RPMI7951 (cell line): ENCODE measurements at places on chromosomes 6 and 20. TPM values are rescaled to one million over a fixed set of nuclear protein-coding genes. Genes with fewer than 3 reads are reported as not detected.

GCNT2 gene
- 6.2 and 7.9 TPM in 2 replicates for total RNA-seq

HLA-DPA1 gene
- 4.4 and 10.0 TPM in 2 replicates for total RNA-seq

ATP9A gene
- total RNA-seq: 18.7 and 19.9 TPM in 2 replicates

GSTA2 gene
- total RNA-seq: not detected in 2 replicates

THBS2 gene
- 90.8 and 93.5 TPM in 2 replicates for total RNA-seq

OR2J3 gene
- not detected in 2 replicates for total RNA-seq

C2 gene
- total RNA-seq: not detected in 2 replicates

FAM83C gene
- total RNA-seq: not detected in 2 replicates

LZTS3 gene
- total RNA-seq: 1.4 and 3.4 TPM in 2 replicates

ARFGEF3 gene
- 0.20 and 0.24 TPM in 2 replicates for total RNA-seq

NT5E gene
- 395 and 427 TPM in 2 replicates for total RNA-seq

RNF182 gene
- 12.7 and 17.0 TPM in 2 replicates for total RNA-seq
